ENCODE measurements at places on chromosomes 12 and 14.
A peak's percentile ranks its signal among the peaks of the same experiment; 100 is the strongest.

DNA sequence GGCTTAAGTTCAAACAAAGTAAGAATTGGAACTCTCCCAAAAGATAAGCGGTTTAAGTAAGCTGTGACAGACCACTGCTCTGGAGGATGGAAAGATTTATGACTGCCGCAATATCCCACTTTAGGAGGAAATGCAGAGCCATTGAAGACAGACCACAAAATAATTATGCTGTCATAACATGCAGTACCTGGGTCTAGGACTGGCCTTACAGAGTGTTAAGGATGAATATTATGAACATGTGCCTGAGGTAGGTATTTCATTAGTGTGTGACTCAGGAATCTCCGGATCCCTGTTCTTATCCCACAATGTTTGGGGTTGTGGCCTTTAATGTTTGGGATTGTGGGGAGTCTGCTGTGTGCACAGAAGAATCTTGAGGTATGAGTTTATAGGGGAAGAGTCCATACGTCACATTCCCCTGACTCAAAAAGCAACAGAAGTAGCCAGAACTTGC, 114.9 kb downstream of the SAMD4A start:
- no peaks in the 10 kb centered on the region for H3K27me3 ChIP-seq
- H3K4me1 ChIP-seq: peaks cover 6% of the 10 kb centered on the region
- peak overlapping the region; percentile 82 for H3K27ac ChIP-seq

DNA sequence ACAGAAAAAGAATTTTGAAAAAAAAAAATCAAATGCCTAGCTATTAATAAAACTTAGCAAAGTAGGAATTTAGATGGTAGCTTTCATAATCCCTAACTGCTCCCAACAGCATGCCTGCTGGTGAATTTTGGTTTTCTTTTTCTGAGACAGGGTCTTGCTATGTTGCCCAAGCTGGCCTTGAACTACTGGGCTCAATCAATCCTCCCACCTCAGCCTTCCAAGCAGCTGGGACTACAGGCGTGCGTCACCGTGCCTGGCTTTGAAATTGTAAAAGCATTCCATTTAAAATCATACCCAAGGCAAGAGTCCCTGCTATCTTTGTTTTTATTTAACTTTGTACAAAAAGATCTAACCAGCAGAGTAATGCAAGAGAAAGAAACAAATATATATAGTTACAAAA, 20.7 kb downstream of the FBXO21 start:
- no peaks in the 10 kb centered on the region for H3K4me1 ChIP-seq
- no peak for DNase-seq
- no peak overlapping the region for H3K4me3 ChIP-seq
- H3K36me3 ChIP-seq: peaks cover 40% of the 10 kb centered on the region
- no peaks in the 10 kb centered on the region for H3K27me3 ChIP-seq
- H3K27ac ChIP-seq: no peak overlapping the region

GRCh38 chr12:47242426-47242825, 162.7 kb upstream of the AMIGO2 start:
- H3K36me3 ChIP-seq: no peaks in the 10 kb centered on the region
- DNase-seq: no peak
- no peak overlapping the region for H3K4me3 ChIP-seq

DNA sequence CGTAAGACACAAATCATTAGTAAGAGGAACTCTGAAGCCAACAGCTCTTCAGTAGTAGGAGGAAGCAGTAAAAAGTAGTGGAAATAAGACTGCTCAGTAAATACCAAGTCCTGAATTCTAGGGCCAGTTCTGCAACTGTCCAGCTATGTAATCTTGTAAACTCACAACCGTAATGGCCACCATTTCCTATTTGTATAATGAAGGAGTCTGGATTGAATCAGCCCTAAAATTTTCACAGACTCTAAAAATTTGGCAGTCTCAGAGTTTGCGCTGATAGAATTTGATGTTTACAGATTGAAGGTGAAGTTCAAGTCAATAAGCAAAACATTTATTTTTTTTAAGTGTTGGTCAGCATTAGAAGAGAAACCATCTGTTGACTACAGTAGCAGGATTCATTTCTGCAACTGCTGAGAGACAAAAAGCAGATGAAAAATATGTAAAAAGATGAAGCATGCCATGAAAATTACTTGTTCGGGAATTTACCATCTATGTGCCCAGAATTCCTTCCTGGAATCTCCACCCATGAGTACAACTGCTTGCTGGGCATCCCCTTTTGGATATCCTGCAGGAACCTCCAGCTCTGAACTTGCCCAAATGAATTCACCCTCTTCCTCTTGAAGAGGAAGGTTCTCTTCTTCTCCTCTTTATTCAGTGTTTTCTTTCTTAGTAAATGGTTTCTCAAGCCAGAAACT, 47.5 kb downstream of the GALNT4 start:
- H3K27ac ChIP-seq: no peak overlapping the region
- DNase-seq: no peak
- H3K36me3 ChIP-seq: no peaks in the 10 kb centered on the region
- no peak overlapping the region for H3K4me3 ChIP-seq

GRCh38 chr12:122356192-122356635, 66.3 kb downstream of the CLIP1 start:
- H3K27ac ChIP-seq: no peak overlapping the region
- no peaks in the 10 kb centered on the region for H3K27me3 ChIP-seq
- H3K4me3 ChIP-seq: no peak overlapping the region
- peak; percentile 25 for DNase-seq
